Endodermal cell (in vitro differentiated cells): ENCODE measurements at places on chromosomes 6 and 20.

GRCh38 chr20:32553618-32554017 is 31.5 kb downstream of the NOL4L start:
- DNase-seq: no peak

DNA sequence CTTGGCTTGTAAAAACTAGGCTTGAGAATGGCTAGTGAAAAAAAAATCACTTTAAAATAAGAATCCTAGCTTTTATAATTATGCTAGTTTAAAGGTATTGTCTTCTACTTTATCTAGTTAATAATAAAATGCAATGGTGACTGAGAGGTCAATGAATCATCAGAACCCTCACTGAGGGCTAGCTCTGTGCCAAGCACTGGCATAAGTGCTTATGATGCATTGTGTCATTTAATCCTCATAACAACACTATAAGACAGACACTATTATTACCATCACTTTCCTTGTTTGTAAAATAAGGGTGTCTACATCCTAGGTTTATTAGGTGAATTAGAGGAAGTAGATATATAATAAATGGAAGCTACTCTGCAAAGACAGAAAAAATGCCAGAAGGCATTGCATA is 144.3 kb downstream of the F13A1 start:
- DNase-seq: no peak

GRCh38 chr6:11994875-11995461 is 17.1 kb upstream of the HIVEP1 start:
- no peak for DNase-seq

- DNase-seq: peak; percentile 92
These were observed 270.8 kb downstream of the BMP7 start for GRCh38 chr20:56995635-56996075.

DNA sequence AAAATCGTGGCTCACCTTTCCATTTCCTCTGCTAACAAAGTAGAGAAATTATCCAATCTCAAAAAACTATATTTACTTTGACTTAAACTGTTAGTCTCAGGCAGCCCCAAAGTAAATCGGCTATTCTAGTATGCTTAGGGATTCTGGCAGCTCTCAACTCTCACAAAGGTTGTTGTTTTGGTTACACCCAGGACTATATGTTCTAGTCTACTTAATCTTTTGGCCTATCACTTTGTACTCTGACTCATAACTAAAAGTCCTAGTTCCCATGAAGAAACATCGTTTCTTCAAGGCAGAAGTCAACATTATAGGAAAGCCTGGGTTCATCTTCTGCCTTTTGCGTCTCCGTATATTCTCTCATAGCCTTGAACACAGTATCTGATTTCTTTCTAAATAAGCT is 42.3 kb downstream of the MYLK4 start:
- DNase-seq: no peak

- DNase-seq: no peak
These were observed 250.6 kb downstream of the SAMD5 start for GRCh38 chr6:147759093-147759492.

DNA sequence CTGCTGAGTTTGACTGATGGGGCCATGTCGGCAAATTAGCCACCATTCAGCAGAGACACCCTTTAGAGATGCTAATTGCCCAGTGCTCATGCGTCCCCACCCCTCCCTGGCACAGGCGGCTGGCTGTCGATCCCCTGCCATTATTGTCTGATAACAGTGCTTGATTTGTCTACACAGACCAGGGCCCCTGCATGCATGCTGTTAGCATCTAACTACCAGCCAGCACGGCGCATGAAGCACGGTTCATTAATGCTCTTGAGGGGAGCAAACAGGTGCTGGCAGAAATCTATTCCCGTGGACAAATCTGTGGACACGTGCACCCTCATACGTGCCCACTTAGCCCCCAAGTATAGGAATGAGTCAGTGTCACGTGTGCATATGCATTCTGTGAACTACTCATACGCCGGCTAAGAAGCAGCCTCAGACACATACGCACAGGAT is 32.2 kb downstream of the KCNB1 start:
- peak; percentile 63 for DNase-seq

DNA sequence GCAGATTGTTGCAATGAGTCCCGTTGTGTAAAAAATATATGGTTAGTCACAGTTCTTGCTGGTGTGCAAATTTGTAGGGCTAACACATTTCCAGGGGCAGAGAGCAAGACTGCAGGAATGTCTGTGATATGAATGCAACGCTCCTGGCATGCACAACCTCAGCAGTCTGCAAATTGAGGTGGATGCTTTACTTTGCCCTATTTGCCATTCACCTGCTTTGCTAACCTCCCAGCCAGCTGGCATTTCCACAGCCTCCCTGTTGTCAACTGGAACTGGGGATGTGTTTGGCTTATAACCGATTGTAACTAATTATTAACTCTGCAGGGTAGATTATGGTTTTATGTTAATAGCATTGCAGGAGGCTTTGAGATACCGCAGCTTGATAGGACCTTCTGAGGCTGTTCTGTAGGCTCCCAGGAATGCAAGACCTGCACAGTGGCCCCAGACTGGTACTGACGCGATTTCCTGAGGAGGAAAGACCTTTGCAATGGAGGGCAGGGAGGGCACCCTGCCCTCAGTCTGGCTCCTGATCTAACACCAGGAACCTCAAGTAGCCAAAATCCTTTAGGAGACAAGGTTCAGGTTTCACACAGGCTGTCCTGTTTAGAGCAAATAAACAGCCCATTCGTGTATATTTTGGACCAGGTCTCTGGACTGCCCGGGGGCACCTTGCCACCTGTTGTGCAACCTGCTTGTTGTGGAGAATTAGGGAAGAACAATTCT is 53.4 kb downstream of the EDN1 start:
- DNase-seq: no peak

- DNase-seq: no peak
These were observed 84.1 kb downstream of the CD24 start for GRCh38 chr6:106890447-106890846.

- no peak for DNase-seq
These were observed 2.8 kb upstream of the ZSWIM1 start for GRCh38 chr20:45878076-45878761.

DNA sequence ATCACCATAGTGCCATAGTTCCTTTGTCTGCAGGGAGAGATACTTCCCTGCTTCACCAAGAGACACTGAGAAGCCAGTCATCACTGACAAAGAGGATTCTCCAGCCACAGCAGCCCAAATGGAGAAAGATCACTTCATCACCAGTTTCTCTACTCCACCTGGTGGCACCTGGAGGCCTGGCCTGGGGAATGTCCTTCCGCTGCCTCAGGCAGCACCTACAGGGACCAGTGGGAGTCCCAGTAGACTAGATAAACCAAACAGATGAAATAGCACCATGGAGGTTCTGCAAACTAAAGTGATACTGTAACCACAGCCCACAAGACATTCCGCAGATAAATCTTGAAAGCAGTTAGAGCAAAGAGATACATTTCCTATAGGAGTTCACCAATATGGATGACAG is 266.5 kb downstream of the C6orf118 start:
- peak; percentile 86 for DNase-seq

- DNase-seq: peak; percentile 95
These were observed 7.9 kb upstream of the BHLHE23 start for GRCh38 chr20:63014710-63015109.

DNA sequence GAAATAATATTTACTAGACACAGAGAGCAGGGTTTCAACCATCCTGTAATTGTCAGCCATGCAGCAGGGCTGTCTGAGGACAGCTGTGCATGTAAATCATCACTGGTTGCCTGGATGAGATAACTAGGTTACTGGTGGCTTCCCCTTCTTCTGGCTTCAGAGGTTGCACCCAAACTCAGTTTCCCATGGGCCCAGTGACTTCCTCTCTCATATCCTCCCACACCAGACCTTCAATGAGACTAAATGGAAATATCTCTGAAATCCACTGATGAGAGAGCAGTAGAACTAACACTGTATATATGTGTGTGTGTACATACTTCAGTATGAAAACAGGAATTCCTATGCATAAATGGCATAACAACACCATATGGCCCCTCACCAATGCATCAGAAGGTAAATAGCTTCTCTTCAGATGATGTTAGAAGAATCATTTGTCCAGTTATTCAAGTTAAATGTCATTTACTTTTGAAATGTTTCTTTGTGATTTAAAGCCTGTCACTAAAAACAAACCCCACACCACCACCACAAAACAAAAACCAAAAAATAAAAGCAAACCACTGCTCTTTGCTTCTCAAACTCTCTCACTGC is 51.0 kb upstream of the IL20RA start:
- DNase-seq: no peak

GRCh38 chr6:98036344-98036923 is 753.4 kb upstream of the MMS22L start:
- DNase-seq: peak; percentile 55

GRCh38 chr6:24394061-24394779 is 8.5 kb upstream of the MRS2 start:
- DNase-seq: no peak

- DNase-seq: no peak
These were observed 49.9 kb upstream of the TOP1 start for GRCh38 chr20:40978761-40979160.

GRCh38 chr20:48703511-48704219 is 124.1 kb downstream of the PREX1 start:
- no peak for DNase-seq
